ENCODE measurements at places on chromosomes 6 and 20.

DNA sequence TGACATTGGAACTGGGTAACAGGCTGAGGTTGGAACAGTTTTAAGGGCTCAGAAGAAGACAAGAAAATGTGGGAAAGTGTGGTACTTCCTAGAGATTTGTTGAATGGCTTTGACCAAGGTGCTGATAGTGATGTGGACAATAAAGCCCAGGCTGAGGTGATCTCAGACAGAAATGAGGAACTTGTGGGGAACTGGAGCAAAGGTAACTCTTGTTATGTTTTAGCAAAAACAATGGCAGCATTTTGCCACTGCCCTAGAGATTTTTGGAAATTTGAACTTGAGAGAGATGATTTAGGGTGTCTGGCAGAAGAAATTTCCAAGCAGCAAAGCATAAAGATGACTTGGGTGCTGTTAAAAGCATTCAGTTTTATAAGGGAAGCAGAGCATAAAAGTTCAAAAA is 474.7 kb upstream of the ADGRB3 start:
- no peak for DNase-seq

GRCh38 chr20:10276878-10277580 is 58.4 kb downstream of the SNAP25 start:
- no peak for DNase-seq

GRCh38 chr6:116354236-116354635 is 16.5 kb upstream of the DSE start:
- DNase-seq, result no peak

- DNase-seq, result no peak
Measured at GRCh38 chr6:151900256-151900655, 92.8 kb downstream of the ESR1 start.

DNA sequence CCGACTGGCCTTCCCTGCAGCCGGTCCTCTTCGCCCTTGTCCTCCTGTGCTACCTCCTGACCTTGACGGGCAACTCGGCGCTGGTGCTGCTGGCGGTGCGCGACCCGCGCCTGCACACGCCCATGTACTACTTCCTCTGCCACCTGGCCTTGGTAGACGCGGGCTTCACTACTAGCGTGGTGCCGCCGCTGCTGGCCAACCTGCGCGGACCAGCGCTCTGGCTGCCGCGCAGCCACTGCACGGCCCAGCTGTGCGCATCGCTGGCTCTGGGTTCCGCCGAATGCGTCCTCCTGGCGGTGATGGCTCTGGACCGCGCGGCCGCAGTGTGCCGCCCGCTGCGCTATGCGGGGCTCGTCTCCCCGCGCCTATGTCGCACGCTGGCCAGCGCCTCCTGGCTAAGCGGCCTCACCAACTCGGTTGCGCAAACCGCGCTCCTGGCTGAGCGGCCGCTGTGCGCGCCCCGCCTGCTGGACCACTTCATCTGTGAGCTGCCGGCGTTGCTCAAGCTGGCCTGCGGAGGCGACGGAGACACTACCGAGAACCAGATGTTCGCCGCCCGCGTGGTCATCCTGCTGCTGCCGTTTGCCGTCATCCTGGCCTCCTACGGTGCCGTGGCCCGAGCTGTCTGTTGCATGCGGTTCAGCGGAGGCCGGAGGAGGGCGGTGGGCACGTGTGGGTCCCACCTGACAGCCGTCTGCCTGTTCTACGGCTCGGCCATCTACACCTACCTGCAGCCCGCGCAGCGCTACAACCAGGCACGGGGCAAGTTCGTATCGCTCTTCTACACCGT is 6.1 kb downstream of the UBD start:
- no peak for DNase-seq

DNA sequence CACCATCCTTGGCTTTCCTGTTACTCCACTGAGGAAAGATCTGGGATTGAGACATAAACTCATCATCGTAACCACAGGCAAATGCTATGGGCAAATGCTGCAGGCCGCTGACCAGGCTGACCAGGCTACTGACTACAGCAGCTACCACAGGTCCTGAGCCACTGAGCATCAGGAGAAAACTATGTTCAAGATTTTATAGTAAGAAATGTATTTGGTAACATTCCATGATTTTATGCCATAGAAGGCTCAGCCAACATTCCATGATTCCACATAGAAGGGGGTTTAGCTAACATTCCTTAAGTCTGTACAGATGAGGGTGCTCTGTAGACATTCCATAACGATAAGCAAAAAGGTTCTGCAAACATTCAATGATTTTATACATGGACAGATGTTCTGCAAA is 16.1 kb upstream of the B4GALT5 start:
- no peak for DNase-seq

- no peak for DNase-seq
Measured at GRCh38 chr20:11569163-11569562, 348.5 kb upstream of the BTBD3 start.

DNA sequence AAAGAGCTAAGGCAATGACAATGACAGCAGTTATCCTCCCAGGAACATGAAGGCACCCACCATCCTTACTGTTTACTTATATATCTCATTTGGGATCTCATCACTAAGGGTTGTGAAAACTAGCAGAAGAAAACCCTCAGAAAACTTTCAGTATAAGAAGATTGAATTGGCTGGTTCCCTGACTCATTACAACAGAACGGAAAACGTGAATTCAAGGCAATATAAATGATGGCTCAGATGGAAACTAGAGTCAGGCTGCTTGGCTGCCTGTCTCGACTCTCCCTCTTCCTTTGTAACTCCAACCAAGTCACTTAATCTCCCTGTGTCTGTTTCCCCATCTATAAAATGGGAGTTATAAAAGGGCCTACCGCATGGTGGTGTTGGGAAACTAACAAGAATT is 387.1 kb upstream of the JARID2 start:
- no peak for DNase-seq

GRCh38 chr20:32569380-32570305 is 15.5 kb downstream of the NOL4L start:
- no peak for DNase-seq

GRCh38 chr6:42498473-42499128 is 46.9 kb upstream of the TRERF1 start:
- DNase-seq, result no peak

DNA sequence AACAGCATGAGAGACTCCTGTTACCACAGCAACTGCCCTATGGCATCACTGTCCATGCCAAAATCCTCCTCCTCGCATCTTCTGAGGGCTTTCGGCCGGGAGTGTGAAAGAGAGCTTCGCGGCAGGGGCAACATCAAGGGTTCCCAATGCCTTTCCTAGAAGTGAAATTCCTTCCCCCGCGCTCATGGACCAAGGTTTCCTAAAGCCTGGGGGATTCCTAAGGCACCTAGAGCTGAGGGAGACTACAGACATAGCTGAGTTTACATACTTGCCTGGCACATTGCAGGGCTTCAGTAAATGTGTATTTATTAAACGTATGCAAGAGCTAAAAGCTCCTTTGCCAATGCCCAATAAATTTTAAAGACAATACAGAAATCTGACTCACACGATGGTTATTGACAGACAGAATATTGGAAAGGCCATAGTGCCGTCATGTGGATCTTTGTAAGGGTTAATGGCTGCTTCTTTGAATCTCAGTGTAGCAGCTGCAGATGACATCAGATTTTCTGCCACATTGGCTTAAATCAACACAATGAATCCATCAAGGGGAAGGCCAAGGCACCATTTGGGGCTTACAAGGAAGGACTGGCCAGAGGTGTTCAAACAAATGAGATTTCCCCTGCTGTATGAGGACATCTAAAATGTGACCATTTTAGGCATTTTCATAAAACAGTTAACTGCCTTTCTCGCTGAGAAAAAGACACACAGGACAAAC is 281.2 kb upstream of the JARID2 start:
- DNase-seq, result no peak

DNA sequence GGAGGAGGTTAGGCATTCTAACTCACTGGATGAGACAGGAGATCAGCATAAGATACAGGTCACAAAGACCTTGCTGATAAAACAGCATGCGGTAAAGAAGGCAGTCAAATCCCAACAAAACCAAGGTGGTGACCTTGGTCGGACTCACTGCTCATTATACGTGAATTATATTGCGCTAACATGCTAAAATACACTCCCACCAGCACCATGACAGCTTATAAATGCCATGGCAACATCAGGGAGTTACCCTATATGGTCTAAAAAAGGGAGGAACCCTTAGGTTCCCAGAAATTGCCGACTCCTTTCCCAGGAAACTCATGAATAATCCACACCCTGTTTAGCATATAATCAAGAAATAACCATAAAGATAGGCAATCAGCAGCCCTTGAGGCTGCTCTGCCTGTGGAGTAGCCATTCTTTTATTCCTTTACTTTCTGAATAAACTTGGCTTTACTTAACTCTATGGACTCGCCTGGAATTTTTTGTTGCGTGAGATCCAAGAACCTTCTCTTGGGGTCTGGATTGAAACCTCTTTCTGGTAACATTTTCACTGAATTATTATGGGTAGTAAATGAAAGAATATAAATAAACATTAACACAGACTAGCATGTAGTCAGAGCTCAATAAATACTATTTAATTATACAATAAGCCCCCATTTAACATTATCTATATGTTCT is 3.0 kb upstream of the LAMA4 start:
- DNase-seq, result no peak

- DNase-seq, result no peak
Measured at GRCh38 chr6:91149956-91150705, 563.3 kb upstream of the MAP3K7 start.

- DNase-seq, result no peak
Measured at GRCh38 chr20:36992802-36993334, 41.4 kb upstream of the SAMHD1 start.

DNA sequence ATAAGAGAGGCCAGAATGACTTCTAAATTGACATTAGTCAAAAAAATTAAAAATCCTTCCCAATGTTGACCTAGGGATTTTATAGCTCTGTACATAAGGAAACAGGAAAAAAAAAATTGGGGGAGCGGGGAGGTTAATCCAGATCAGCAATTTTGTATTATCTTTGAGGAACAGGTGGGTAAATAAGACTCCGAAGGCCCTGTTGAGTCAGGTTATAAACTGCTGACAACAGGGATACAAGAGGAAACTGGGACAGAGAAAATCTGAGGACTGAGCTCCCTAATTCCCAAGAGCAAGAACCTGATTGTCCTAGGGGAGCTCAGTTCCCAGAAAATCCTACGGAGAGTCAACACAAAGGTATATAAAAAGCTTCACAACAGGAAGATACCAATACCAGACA is 26.8 kb upstream of the CRIP3 start:
- no peak for DNase-seq

DNA sequence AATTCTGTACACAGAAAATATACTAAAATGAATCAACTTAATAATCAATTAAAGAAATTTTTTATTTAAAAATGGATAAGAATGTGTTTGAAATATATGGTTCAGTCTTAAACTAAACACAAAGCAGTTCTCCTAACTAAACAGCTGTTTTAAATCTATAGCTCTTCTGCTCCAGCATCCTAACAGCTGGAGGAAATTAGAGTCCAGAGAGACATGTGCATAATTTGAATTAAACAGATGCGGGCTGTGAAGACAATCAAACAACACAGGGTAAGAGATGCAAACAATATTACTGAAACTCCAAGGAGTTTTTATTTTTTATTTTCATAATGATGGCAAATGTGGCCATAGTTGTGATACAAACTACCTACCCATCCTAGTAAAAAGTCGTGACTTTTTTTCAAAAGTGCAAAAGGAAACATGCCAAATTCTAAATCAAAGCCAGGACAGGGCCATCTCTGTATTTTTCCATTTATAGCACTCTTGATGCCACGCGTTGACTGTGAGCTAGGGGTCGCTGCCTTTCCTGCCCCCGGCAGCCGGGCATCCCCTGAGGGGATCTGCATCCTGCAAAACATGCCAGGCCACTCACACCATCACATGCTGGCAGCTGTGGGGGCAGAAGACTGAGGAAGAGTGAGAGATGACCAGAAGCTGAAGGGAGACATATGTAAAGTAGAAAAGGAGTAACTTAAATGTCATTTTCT is 310.6 kb downstream of the PRKN start:
- no peak for DNase-seq

- DNase-seq, result no peak
Measured at GRCh38 chr6:16823718-16824352, 62.6 kb upstream of the ATXN1 start.

DNA sequence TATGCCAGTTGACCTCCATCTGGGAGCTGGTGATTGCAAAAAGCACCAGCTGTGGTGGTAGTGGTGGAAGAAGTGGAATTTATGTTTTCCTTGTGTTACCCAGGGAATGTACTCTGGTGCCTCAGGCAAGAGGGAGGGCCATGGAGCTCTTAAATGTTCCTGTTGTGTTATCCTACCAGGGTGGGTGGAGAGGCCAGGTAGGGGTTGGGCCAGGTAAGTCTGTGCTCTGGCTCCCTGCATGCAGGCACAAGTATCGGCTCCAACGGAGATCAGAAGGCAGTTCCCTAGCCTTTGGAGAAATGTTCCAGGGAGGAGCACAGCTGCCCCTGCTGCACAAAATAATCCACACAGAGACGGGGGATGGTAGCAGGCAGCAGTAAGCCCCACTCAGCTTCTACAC is 419.3 kb upstream of the EYS start:
- DNase-seq, result no peak

DNA sequence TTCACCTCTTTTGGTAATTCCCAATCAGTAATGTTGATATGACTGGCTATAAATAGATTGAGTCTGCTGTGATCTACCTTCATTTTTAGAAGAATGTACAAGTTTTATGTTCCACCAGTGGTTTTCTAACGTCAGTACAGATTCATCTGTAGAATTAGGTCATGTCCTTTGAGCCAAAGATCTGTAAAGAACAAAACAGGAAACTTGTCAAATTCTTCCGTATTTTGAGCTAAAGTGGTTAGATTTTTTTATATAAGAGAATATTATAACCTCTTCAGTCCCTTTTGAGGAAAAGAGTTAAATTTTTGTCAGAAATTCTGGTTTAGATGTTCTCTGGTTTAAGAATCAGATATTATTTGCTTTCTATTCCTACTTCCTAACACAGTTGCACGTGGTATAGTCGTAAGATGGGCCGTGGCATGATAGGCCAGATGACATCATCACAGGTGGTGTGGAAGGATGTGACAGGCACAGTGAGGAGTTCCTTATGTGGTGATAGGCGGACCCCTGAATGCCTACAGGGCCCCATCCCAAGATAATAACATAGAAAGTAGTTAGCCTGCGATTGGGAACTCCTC is 62.3 kb downstream of the SNX9 start:
- DNase-seq, result no peak

DNA sequence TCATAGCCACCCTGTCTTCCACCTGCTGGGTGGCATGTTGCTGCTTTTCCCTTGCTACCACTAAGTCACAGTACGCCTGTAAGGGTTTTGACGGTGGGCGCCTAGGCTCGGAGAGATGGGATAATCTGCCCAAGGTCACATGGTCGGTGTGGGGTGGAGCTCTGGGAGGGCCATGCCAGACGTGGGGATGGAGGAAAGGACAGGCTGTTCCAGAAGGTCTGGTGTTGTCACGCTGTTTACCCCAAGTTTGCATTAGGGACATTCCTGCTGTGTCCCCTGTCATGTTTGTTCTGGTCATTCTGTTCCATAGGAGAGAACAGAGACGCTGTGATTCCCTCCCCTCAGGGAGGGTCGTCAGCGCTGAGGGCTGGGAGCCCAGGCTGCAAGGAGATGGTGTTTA is 16.1 kb downstream of the IP6K3 start:
- no peak for DNase-seq

GRCh38 chr20:16744178-16744807 is 3.9 kb upstream of the OTOR start:
- DNase-seq, result no peak
